CD4-positive, alpha-beta T cell treated with Interleukin-15 for 4 hours (primary cell): ENCODE measurements at places on chromosomes 4 and X.

DNA sequence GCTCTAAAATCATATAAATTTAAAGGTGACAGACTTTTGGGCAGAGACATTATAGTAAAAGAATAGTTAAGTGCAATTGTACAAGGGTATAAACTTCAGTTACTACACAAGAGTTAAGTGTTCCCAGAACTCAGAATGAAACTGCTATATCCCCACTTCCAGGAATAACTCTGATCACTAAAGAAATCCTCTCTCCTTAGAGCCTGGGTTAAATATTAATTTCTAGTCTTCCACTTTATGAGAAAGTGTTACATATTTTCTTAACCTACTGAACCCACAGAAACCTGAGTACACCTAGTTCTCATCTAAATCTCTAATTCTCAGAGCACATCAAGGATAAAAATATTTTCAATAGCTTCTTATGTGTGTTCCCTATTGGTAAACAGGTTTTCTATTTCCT lies 99.1 kb upstream of the USP38 start:
- DNase-seq, result no peak

GRCh38 chr4:56618734-56619133 lies 62.4 kb downstream of the HOPX start:
- DNase-seq, result no peak

DNA sequence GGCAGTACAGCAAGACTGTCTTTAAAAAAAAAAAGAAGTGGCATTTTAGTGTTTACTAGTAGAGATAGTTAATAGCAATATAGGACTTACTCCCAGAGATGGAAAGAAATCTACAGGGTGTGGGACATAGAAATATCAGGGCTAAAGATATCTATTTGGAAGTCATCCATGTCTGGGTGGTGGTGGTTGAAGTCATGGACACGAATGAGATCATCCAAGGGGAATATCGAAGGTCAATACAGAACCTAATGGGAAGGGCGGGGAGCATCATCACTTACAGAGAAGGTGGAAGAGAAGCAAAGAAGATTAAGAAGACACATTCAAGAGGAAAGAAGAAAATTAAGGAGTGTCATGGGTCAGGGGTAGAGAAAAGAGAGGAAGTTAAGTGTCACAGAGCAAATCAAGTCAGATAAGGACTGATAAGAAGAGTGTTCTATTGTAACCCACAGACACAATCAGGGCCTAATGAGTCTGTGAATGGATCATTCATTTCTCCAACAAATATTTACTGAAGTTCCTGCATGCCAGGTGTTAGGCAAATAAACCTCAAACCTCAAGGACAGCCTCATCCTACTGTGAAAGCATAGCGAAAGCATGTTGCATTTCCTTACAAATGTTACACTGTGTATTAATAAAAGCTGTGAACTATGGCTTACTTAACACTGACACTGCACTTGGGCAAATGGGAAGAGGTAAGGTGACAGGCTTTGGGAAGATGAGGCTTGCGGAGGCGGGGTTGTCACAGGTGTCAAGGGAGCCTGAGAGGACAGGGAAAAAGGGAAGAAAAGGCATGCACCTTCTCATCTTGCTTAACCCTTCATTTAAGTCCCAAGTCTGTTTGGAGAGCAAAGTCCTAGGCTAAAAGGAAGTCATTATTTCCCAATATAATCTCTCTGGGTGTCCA lies 65.3 kb downstream of the ELOVL6 start:
- no peak for DNase-seq

DNA sequence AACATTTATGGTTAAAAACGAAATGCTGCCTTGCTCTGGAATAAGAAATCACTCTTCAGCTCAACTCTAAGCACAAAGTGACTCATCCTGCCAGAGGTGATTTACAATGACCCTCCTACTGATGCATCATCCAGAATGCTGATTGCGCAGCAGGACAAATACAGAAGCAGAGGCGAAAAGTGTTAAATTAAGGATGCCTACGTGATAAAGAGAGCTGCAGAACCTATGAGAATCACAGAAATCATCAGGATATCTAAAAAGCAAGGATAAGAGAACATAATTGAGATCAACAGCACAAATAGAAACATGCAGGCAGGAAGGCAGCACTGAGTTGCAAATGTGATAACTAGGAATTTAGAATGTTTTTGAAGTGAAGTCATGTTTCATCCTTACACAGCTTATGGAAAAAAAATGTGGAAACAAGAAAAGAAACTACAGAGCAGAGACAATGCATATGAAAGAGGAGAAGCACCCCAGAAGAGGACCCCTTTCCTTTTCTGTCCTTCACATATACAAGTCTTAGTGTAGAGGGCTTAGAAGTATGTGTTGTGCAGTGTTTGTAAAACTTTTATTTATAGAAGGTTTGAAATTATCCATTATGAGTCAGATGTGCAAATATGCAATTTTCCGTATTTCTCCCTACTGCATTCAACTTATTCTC lies 188.4 kb downstream of the SLC7A11 start:
- no peak for DNase-seq

- no peak for DNase-seq
Measured at GRCh38 chr4:1583051-1583785, 100.9 kb downstream of the FAM53A start.
